ENCODE measurements at places on chromosomes 12 and 14.

GRCh38 chr12:124655698-124656516, 88.5 kb upstream of the NCOR2 start:
- DNase-seq, result no peak

DNA sequence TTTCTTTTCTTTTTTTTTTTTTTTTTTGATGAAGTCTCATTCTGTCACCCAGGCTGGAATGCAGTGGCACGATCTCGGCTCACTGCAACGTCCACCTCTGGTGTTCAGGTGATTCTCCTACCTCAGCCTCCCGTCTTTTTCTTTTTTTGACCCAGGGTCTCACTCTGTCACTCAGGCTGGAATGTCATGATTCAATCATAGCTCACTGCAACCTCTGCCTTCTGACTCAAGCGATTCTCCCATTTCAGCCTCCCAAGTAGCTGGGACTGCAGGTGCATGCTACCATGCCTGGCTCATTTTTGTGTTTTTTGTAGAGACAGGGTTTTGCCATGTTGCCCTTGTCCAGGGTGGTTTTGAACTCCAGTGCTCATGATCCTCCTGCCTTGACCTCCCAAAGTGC, 12.0 kb downstream of the FUT8 start:
- DNase-seq, result no peak

DNA sequence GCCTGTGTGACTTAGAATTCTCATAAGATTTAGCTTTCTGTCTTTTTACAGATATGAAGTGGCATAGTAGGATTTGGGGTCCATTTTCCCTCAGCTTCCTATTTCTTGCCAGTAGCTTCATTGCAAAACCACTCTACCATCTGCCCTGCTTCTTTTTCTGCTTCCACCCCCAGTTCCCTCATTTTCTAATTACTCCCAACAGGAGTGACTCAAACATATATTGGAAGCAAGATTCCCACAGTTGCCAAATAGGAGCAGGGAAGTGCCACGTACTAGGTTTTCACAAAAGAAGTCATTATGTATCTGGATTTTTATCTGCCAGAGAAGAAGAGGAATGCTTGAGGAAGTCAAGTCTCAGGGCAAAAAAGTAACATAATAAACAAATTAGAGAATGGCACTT, 64.1 kb downstream of the ANO4 start:
- no peak for DNase-seq

DNA sequence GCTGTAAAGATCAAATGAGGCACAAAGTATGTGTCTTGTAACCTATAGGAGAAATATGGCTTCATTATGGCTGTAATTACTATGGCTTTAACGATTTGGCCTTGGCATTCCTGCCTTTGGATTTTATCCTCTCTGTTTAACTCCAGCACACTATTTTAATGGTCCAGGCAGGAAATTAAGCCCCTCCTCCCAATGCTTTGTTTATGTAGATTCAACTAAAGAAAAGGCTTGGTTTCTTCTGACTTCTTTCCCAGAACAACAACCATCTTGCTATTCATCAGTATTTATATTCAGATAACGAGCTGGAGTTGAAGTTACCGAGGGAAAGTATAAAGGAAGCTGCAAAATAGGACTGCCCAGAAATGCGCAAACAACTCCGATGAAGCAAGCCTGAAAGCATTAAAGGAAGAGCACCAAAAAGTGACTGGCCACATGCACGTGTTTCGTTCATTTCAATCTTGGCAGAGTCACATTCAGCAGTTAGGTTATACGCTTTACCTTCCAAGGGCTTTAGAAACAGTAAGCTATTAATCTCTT, 104.6 kb downstream of the NELL2 start:
- no peak for DNase-seq
